ENCODE measurements at places on chromosomes 7 and 10.

- no peak for DNase-seq
These were observed 76.9 kb downstream of the UBE2H start for GRCh38 chr7:129875745-129876411.

- DNase-seq = no peak
These were observed 45.6 kb upstream of the C1GALT1 start for GRCh38 chr7:7136466-7137381.

DNA sequence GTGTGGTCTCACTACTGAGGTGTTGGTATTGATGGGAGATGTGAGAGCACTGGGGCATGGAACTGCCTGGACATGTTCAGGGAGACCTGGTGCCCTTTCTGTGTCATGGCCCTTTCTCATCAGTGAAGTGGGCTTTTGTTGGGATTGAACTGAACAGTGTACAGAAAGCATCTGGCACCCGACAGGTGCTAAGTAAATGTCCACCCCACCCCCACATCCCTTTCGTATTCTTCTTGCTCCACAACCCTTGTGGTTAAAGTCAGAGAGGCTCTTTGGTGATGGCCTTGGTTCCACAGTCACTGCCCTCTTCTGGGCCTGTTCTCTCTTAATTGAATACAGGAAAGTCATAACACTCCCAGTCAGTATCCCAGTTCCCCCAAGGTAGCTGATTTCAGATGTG is 5.4 kb downstream of the NOM1 start:
- no peak for DNase-seq

GRCh38 chr10:76998451-76998850 is 639.2 kb downstream of the KCNMA1 start:
- peak; percentile 99 for DNase-seq

- no peak for DNase-seq
These were observed at the start of gene GSDME for GRCh38 chr7:24757353-24758275. Gene GSDME, minus strand, starts transcription at chr7:24757464. Its CDS starts 7,690 bp downstream, at chr7:24749774.

DNA sequence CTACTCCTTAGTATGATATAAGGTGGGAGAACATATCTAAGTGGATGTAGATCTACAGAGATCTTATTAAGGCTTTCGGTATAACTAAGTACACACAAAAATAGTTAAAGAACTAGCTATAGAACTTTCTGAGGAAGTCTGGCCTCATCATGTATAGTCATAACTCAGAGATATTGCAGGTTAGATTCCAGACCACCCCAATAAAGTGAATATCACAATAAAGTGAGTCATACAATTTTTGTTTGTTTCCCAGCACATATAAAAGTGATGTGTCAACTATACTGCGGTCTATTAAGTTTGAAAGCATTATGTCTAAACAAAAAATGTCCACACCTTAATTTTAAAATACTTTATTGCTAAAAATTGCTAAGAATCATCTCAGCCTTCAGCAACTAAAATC is 24.7 kb upstream of the SEMA3A start:
- no peak for DNase-seq

Data from NCI-H748 treated with DMSO at 0.1 percent for 48 hours (cell line).